ENCODE measurements at places on chromosomes 3 and 15.

- no peak for DNase-seq
Measured at GRCh38 chr3:86890741-86891396, 100.1 kb downstream of the VGLL3 start.

GRCh38 chr15:41779662-41780157 lies 5.4 kb downstream of the MAPKBP1 start:
- no peak for DNase-seq

GRCh38 chr15:65529762-65530317 lies 423 bp upstream of the HACD3 start:
- DNase-seq, result no peak

DNA sequence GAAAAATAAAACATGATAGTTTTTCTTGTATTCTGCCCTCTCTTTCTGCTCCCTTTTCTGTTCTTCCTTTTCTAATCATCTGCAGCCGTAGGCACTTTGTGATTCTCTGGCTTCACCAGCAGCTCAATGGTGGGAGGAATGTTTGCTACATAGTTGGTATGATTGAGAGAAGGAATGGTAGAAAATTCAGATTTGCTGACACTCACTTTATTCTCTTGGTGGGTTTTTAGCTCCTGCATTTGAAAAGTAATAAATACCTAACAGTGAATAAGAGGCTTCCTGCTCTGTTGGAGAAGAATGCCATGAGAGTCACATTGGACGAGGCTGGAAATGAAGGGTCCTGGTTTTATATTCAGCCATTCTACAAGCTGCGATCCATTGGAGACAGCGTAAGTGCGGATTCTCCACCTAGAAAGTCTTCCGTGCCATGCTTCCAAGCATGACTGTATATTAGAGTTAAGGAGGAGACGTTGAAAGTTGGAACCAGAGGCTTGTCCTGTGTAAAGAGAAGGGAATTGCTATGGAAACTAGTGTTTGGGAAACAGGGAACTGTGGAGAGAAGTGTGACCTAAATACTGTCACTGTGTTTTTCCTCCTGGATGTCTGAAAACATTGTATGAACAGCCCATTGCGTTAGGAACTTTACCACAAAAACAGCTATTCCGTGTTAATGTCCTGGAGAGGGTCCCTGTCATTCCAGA lies 148.9 kb downstream of the ITPR1 start:
- DNase-seq, result no peak

DNA sequence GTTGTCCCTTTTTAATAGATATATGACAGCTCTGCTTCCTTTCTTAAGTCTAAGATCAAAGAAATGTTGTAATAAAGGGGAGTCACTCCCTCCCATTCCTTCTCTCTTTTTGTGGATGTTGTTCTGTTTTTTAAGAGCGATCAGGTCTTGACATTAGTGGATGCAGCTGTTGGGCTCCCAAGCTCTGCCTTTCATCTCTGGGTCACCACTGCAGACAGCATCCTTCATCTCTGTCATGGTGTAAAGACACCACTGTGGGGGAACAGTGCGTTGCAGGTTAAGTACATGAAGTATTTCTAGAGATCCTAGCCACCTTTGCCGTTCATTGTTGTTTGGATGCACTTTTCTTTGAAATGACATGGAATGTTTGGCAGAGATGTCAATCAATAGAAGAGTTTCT lies 17.7 kb downstream of the FNDC3B start:
- DNase-seq, result no peak

All from activated T-helper 1 cell treated with anti-CD3 and anti-CD28 coated beads, Interleukin-2, amount 50 U/mL, for 16 hours (primary cell).